ENCODE measurements at places on chromosomes 2 and 18. TPM values are rescaled to one million over a fixed set of nuclear protein-coding genes. Genes with fewer than 3 reads are reported as not detected.

The RESP18 gene
- 1.1 TPM for total RNA-seq

The CROCC2 gene
- total RNA-seq: 0.30 TPM

The PCARE gene
- 0.06 TPM for total RNA-seq

The FECH gene
- 65.6 TPM for total RNA-seq

The KCNF1 gene
- total RNA-seq: 6.5 TPM
